Immature natural killer cell (primary cell): ENCODE measurements at places on chromosomes 12 and 14.

- DNase-seq: no peak
These were observed 35.4 kb upstream of the NTF3 start for GRCh38 chr12:5396541-5396940.

- DNase-seq: no peak
These were observed 40.4 kb downstream of the P2RX4 start for GRCh38 chr12:121250359-121250758.

DNA sequence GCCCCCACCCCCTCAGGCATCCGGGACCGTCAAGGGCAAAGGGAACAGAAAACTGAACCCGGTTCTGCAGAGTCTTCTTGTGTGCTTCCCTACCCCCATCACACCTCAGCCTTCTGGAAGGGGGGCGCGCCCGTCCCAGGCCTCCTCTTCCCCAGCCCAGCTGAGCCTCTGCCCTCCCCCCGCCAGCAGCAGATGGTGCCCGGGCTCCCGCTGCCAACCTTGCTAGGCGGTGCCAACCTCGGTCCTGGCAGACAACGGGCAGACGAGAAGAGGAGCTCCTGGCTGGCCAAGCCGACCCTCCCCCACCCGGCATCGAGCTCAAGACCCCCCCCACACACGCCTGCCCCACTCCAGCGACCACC, 8.7 kb downstream of the STAC3 start:
- no peak for DNase-seq

GRCh38 chr14:68626386-68626785, 166.5 kb downstream of the ZFP36L1 start:
- DNase-seq: no peak

DNA sequence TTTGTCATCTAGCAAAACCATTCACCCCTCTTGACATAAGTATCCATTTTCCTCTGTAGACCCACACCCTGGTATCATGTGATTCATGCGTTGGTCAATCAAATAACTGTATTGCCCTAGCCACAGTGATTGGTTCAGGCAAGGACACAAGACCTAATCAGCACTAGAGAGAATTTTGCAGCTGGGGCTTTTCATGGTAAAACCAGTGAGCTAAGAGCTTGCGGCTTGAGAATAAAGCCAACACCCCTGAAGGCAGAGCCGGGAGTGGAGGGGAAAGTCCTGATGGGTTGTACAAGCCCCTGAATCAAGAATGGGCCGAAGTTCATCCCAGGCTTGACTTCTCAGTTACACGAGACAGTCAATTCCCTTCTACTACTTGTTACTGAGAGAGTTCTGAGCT, 33.2 kb upstream of the LTBP2 start:
- DNase-seq: no peak

- DNase-seq: no peak
These were observed 2.9 kb downstream of the PRMT5 start for GRCh38 chr14:22926316-22926715.

- DNase-seq: no peak
These were observed 153.6 kb upstream of the FKBP4 start for GRCh38 chr12:2641207-2641606.

GRCh38 chr12:25996677-25997076, 38.2 kb downstream of the RASSF8 start:
- DNase-seq: no peak

DNA sequence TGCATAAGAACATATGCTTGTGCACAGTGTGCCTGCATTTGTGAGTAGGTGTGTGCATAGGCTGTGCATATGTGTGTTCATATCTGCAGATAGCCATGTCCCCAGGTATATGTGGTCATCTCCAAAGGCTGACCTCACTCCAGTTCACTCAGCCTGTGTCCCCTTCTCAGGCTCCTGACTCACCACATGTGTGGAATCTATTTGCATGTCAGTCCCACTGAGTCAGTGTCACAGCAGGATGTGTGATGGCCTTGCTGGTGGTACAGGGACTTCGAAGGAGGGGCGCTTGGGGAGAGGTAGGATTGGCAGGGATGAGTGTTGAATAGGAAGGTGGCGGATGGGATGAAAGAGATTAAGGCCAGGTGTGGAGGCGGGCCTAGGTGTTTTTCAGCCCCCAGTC, 35.5 kb downstream of the KRT80 start:
- DNase-seq: no peak

DNA sequence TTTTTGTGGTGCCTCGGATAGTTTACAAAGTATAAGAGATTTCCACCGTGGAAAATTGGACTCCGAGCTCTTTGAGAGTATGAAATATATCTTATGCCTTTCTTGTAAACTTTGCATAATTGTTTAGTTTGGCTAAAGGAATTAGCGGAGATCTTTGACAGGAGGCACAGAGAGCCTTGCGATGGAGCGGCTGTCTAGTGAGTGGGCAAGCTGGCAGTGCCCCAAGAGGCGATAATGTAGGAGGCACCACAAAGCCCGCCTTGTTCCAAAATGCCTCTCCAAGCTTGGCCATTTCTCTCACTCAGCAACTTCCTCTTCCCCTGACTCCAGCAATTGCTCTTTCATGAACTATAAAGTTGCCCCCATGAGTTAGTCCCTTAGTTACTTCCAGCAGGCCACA, 270.1 kb upstream of the PRICKLE1 start:
- no peak for DNase-seq

DNA sequence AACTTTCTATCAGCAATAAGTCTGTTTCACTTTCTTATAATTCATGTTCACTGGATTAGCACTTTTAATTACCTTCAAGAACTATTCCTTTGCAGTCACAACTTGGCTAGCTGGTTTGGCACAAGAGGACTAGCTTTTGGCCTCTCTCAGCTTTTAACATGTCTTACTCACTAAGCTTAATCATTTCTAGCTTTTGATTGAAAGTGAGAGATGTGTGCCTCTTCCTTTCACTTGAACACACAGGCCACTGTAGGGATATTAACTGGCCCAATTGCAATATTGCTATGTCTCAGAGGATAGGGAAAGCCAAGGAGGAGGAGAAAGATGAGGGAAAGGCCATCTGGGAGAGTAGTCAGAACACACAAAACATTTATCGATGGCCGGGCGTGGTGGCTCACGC, 92.7 kb downstream of the PRICKLE1 start:
- no peak for DNase-seq

DNA sequence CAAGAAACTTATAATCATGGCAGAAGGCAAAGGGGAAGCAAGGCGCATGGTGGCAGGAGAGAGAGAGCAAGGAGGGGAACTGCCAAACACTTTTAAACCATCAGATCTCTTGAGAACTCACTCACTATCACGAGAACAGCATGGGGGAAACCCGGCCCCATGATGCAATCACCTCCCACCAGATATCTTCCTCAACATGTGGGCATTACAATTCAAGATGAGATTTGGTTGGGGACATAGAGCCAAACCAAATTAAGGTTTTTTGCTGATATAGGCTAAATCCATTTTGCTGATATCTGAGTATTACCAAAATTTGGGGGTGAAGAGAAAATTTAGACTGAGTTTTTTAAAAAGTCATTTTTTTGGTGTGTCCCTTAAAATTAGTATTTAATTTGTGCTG, 54.9 kb upstream of the TMX1 start:
- DNase-seq: no peak

- no peak for DNase-seq
These were observed 53.2 kb upstream of the NELL2 start for GRCh38 chr12:44929236-44929885.

GRCh38 chr14:101369194-101369915, 191.9 kb upstream of the DIO3 start:
- DNase-seq: no peak

DNA sequence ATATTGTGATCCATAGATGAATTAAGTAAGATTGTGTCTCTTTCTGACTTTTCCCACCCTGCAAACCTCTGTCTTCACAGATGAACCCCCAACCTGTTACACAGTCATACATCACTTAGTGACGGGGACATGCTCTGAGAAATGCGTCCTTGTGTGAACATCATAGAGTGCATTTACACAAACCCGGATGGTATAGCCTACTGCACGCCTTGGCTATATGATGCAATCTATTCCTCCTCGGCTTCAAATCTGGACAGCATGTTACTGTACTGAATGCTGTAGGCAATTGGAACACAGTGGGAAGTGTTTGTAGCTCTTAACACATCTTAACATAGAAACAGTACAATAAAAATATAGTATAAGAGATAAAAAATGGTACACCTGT, 7.4 kb upstream of the TESPA1 start:
- DNase-seq: no peak

DNA sequence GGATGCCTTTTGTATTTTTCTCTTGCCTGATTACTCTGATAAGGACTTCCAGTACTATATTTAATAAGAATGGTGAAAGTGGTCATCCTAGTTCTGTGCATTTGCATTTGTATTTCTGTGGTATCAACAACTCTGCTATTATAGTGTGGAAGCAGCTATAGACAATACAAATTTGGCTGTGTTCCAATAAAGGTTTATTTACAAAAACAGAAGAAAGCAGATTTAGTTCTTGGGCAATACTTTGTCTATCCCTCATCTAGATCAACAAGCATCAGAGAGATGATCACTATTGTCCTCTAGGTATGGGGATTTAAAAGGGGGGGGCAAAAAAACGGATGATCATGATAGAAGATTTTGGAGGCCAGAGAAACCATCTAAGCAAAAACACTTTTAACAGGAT, 19.1 kb upstream of the BTG1 start:
- no peak for DNase-seq

DNA sequence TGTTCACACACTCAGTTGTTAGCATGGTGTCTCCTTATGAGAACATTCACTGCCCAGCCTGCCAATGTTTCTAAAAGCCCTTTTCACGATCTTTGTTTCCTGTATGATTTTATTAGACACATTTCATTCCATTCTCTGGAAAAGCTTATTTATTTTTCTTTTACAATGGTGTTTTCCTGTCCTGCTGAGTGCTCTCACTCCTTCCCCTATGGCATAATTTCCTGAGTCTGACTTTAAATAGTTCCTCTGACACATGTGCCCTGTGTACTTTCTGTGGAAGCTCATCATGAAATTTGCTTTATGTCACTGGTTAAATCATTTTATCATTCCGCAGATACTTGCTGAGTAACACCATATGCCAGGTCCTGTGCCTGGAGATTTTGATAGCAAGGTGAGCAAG, 612.0 kb downstream of the FLRT2 start:
- DNase-seq: no peak

- no peak for DNase-seq
These were observed 37.1 kb downstream of the PPFIA2 start for GRCh38 chr12:81722004-81722403.

- DNase-seq: no peak
These were observed 38.9 kb downstream of the NIN start for GRCh38 chr14:50792051-50792477.

- DNase-seq: no peak
These were observed 7.4 kb downstream of the CIT start for GRCh38 chr12:119869720-119870119.

DNA sequence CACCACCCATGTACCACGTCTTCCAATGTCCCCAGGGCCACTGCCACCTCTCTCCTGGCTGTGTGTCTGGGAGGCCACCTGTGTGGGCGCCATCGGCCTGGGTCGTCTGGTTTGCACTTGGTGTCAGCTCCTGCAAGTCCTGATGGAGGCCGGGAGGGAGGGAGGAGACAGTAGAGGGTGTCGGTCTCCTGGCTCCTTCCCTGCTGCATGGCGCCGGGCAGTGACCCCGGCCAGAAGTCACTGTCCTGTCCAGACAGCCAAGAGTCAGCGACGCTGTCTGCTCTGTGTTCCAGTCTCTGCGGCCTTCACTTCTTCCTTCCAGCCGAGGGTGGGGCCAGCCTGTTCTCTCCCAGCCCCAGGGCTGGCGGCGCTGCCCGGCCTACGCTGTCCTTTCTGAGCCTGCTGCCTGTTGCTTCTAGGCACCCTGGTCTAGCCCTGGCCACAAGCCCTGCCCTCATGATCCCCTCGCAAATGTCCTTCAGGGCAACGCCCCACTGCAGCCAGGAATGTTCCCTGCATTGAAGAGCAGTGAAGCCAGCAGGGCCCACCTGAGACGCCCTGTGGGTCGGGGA, 13.0 kb upstream of the LBHD2 start:
- no peak for DNase-seq

DNA sequence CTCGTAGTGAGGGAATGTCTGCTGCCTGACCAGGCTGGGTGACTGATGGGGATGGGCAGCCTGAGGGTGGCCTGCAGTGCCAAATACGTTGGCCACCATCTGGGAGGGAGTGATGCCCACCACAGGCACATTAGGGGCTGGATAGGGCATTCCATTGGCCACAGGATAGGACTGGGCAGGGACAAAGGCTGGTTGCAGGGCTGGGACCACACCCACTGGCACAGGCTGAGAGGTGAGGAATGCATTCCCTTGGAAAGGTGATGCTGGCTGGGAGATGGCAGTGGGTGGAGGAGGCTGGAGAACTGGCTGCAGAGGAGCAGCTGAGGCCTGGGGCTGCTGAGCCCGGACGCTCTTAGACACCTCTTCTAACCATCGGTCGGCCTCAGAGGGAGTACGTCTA, 39.5 kb downstream of the PAPLN start:
- DNase-seq: no peak

DNA sequence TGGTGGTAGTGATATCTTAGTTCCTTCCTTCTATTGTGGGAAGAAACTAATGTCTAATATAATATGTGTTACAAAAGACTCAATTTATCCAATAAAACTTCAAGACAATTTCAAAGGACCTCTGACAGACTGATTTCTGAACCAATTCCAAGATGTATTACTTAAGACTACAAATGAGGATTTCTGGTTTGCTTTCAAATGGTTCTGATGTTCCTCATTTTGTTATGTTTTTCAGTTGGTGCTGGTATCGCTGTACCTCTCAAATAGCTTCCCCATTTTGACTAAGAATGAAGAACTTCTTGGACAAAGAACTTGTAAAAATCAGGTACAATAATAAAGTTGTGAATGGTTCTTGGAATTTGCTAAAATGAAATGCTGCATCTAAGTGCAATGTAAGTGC, 19.4 kb upstream of the MBIP start:
- DNase-seq: no peak

GRCh38 chr12:42807251-42807650, 217.7 kb upstream of the PRICKLE1 start:
- no peak for DNase-seq

- no peak for DNase-seq
These were observed 5.3 kb upstream of the GRIP1 start for GRCh38 chr12:66684222-66684621.
